Stimulated activated CD8-positive, alpha-beta memory T cell treated with anti-CD3 and anti-CD28 coated beads, Interleukin-15, amount 100 ng/mL, for 1 hour (primary cell): ENCODE measurements at places on chromosomes 16 and 17.
A peak's percentile ranks its signal among the peaks of the same experiment; 100 is the strongest.

GRCh38 chr17:1493291-1493980 lies 950 bp upstream of the MYO1C start:
- no peak for DNase-seq

- no peak for DNase-seq
Observed at GRCh38 chr16:22721511-22722100, 92.4 kb upstream of the HS3ST2 start.

- DNase-seq, result no peak
Observed at GRCh38 chr16:50627419-50627818, 53.7 kb downstream of the SNX20 start.

DNA sequence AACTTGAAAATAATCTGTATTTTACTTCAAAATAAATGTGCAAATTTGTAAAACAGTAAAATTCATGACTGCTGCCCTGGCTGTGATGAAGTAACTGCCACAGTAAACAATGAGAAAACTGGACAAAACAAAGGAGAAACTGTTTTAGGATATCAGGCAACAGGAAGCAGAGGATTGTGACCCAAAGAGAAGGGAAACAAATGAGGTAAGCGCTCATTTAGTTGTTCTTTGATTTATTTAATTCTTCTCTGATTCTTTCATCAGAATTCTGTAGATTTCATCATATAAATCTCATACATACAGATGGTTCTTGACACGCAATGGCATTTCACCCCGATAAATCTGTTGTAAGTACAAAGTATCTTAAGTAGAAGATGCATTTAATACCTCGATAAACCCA lies 198.1 kb upstream of the AXIN2 start:
- no peak for DNase-seq

DNA sequence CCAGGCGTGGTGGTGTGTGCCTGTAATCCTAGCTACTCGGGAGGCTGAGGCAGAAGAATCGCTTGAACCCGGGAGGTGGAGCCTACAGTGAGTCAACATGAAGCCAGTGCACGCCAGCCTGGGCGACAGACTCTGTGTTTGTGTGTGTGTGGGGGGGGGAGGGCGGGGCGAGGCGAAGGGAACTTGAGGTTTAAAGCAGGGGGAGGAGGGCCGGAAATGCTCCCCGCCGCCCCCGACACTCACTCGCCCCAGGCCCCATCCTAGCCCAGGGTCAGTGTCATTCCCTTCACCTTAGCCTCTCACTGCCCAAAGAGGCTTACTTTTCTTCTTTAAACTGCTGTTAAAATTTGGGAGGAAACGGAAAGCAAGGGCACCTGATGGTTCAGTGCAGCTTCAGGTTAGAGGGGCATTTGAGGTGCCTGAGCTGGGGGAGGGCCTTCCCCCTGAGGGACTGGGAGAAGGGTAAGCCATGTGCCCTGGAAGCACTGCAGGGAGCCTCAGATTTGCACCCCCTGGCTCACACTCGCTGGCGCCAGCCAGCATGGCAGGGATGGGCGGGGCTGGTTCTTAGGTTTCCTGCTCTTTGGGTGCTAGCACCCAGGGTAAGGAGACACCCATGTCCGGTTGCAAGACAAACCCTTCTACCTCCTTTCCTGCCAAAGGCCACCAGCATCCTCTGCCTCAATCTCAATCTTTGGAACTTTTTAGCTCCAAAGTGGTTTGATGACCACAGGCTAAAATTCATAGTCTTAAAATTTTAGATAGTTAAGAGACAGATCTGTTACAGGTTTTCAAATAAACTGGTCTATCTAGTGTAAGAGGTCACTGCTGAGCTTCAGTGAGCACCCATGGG lies 2.2 kb upstream of the LIMD2 start:
- peak; percentile 50 for DNase-seq

DNA sequence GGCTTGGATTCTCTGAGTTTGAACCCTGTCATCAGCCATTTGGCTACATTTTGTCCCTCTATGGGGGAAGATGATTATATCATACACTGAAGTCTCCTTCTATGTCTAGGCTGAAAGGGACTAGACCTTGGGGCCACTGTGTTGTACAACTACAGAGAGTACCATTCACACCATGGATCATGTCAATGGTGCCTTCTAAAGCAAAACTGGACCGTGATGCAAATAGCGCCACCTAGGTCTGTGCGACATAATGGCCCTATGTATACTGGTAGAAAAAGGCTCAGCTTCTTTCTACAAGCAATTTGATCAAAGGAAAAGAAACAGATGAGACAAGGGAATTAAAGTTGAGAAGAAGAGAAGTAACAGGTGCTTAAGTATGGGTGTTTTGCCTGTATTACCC lies 100.7 kb downstream of the LYRM1 start:
- DNase-seq, result no peak
